Stimulated activated CD8-positive, alpha-beta memory T cell treated with anti-CD3 and anti-CD28 coated beads, Interleukin-7, amount 100 ng/mL, for 48 hours (primary cell): ENCODE measurements at places on chromosomes 1 and 21.

- DNase-seq, result no peak
Measured at GRCh38 chr1:220748936-220749335, 814 bp downstream of the MTARC2 start.

- DNase-seq, result no peak
Measured at GRCh38 chr1:233470741-233471499, 143.0 kb upstream of the KCNK1 start.

GRCh38 chr1:56297904-56298303, 281.5 kb downstream of the PLPP3 start:
- no peak for DNase-seq

DNA sequence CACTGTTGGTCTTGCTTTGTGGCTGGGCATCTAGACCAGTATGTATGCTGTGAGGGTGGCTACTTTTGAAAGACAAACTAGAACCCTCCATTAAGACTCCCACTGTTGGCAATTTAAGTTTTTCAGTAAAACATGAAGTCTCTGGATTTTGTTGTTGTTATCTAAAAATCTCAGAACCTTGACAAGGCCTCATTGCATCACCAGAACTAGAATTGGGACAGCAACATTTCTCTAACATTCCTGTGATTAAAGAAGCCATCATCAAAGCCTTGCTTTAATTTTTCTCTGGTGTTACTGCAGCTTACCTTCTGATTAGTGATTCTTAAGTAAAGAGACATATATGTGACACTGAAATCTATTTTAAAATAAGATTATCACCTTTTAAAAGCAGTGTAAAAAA, 4.5 kb downstream of the TRIM67 start:
- no peak for DNase-seq

DNA sequence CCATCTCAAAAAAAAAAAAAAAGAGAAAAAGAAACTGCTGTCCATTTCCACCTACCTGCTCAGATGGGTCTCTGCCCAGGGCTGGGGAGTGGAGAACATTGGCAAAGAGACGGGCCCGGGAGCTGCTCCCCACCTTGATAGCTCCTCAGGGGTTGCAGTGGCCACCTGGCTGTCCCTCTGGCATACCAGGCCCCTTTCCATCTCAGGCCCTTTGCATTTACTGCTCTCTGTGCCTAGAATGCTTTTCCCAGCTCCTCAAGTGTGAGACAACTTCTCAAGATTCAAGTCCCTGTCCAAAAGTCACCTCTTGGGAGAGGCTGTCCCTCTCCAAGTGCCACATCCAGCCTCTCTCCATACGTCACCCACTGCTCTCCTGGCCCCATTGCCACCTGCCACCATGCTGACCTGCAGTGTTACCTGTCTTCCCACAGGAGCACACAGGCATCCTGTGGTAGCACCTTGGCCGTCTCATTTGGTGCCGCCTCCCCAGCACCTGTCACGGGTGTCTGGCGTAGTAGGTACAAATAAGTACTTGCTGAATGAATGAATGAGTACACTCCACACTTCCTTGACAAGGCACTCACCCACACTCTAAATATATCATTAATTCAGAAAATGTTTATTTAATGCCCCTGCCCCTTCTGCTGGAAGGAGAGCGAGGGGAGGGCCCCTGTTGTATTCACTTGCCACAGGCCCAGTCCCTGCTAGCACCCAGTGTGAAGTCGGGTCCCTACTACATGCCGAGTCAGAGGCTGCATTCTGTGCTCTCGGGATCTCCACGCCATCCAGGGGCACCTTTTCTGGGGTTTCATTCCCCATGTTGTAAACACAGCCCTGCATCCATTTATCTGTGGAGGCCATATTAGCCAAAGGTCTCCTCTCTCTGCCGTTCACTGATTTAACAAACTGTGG, 48.8 kb downstream of the DISP3 start:
- no peak for DNase-seq

GRCh38 chr1:16167331-16168143, 11.7 kb upstream of the EPHA2 start:
- no peak for DNase-seq

- DNase-seq, result no peak
Measured at GRCh38 chr1:67135354-67135753, 584 bp upstream of the C1orf141 start.

DNA sequence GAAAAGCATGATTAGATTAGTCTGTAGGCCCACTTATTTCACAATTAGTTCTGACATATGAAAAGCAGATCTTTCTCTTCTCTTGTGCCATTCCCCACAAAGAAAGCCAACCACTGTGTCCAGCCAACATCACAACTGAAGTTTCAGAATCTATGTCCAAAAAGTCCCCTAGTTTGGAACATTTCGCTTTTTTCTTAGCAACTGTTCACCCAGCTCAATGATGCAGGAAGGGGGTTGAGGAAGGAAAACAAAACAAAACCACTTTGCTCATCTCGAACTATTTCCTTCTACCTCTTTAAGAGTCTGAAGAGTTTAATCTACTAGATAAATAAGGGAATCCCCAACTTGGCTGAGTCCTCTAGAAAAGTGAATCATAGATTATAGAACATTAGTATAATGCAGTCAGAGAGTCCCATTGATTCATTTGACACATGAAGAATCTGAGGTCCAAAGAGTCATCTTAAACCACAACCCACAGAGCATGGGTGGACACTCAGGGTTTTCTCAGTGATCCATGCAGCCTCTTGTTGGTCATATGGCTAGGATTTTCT, 159.3 kb upstream of the SGIP1 start:
- DNase-seq, result no peak

GRCh38 chr1:91546301-91546581, 45.6 kb downstream of the CDC7 start:
- no peak for DNase-seq

- no peak for DNase-seq
Measured at GRCh38 chr1:147625362-147625995, 44.8 kb downstream of the ACP6 start.

GRCh38 chr1:77539519-77540142, 142.8 kb downstream of the ZZZ3 start:
- DNase-seq, result no peak

DNA sequence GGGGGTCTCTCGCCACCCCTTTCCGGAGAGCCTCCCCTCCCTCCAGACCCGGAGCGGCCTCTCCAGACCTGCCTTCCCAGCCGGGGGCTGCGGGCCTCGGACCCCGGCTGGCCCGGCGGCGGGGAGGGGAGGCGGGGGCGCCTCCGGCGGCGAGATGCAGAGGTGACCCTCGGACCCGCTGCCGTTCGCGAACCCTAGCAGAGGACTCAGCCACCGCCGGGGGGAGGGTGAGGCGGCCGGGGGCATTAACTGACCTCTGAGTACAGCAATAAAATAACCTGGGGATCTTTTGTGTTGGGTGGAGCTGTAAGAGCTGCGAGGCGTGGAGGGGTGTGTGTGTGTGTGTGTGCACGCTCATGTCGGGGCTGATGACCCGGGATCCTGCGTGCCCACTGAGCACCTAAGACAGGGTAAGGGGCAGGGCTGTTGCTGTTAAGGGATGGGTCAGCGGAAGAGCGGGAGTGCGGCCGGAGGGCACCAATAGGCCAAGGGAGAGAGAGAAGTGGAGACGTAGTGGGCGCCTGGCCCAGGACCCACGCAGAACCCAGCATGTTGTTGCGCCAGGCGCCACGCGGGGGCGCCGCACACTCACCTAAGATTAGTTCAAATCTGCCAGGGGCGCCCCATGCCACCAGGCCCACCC, 6.3 kb downstream of the HAPLN2 start:
- DNase-seq, result no peak

- DNase-seq, result no peak
Measured at GRCh38 chr1:219670426-219671149, 57.7 kb upstream of the ZC3H11B start.
